ENCODE measurements at places on chromosomes 16 and 17.

DNA sequence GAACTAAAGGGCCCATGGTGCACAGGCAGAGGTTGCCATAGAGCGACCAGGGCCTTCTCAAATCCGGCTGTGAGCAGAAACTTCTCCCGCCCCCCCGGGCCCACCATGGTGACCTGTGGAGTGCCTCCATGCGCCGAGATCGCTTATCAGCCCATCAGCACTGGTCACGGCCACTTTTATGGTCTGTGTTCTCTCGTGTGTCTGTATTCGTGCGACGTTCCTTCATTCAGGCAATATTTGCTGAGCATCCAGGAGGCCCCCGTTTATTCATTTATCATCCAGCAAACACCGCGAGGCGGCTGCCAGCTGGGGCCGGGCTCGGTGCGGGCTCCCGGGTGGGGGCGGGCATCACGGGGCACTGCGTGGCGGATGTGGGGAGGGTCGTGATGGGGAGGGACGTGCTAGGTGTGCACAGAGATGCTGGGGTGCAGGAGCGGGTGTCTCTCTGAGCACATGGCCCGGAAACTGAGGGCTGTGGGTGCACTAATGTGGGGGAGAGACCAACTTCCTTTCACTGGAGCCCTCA, 88.0 kb upstream of the CBX4 start:
- DNase-seq, result no peak

DNA sequence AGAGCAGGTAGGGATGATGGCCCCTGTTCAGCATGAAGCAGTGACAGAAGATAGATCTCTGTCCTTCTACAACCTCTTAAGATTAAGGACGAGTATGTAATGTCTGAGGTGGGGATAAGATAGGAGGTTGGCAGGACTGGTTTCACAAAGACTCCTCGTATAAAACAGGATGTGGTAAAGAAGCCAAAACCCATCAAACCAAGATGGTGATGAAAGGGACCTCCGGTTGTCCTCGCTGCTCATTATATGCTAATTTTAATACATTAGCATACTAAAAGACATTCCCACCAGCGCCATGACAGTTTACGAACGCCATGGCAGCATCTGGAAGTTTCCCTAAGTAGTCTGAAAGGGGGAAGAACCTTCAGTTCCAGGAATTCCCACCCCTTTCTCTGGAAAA, 27.3 kb downstream of the MIS12 start:
- DNase-seq, result no peak

DNA sequence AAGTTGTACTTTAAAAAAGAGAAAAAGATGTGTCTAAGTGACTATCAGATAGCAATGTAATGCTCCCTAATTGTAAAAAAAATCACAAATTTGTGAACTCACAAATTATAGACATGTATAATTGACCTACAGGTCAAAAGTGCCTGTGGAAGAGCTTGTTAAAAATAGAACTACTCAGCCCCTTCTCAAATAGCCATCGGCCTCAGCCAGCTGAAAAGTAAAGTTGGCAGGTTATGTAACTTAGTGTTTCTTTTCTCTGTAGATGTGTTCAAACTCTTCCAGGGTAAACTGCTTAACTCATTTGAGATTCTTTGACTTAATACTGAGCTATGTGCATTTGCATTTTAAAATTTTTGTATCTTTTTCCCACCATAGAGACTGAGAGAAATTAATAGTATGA, 13.3 kb downstream of the AKTIP start:
- no peak for DNase-seq

- DNase-seq, result no peak
Observed at GRCh38 chr17:6948562-6948961, 47.3 kb upstream of the ALOX12 start.

- no peak for DNase-seq
Observed at GRCh38 chr16:1010251-1010650, 28.7 kb downstream of the SOX8 start.

GRCh38 chr16:1707193-1707790, 1.3 kb downstream of the MAPK8IP3 start:
- no peak for DNase-seq

GRCh38 chr17:73973586-73974409, 229.7 kb upstream of the RPL38 start:
- no peak for DNase-seq

- DNase-seq, result no peak
Observed at GRCh38 chr17:43528988-43529814, 16.9 kb downstream of the ETV4 start.

- DNase-seq, result no peak
Observed at GRCh38 chr16:71288570-71288889, 672 bp downstream of the CMTR2 start.
